RKO (cell line): ENCODE measurements at places on chromosomes 5 and 9.

- DNase-seq: no peak
Measured at GRCh38 chr5:133062276-133062675, 10.5 kb downstream of the HSPA4 start.

DNA sequence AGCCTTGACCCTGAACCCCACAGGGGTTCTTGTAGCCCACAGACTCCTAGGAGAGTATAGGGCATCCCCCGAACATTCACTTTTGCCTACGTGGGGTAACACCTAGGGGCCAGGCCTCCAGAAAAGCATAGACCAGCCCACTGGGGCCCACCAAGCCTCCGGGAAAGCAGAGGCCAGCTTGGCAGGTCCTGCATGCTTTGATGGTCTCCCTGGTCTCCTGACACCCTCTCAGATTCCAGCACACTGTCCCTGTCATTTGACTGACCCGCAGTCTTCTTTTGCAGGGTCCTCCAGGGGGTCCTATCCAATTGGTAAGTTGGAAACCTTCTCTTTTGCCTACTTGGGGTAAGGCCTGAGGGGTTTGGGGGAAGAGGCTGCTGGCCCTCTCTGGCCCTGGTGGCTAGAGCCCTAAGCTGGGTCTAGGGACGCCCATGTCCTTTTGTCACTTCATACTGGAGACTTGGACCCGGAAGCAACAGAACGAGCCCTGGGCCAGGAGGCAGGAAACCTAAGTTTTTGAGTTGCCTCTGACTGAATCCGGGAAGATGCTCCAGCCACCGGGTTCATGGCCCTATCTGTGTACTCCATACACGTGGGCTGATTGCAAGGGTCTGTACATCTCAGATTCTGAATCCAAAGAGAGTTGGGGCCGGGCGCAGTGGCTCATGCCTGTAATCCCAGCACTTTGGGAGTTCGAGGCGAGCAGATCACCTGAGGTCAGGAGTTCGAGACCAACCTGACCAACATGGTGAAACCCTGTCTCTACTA lies 20.9 kb upstream of the ORM1 start:
- DNase-seq: no peak

GRCh38 chr5:53350368-53350767 lies 130.1 kb upstream of the FST start:
- DNase-seq: no peak

- DNase-seq: no peak
Measured at GRCh38 chr9:89417832-89418473, 80.0 kb downstream of the SEMA4D start.

DNA sequence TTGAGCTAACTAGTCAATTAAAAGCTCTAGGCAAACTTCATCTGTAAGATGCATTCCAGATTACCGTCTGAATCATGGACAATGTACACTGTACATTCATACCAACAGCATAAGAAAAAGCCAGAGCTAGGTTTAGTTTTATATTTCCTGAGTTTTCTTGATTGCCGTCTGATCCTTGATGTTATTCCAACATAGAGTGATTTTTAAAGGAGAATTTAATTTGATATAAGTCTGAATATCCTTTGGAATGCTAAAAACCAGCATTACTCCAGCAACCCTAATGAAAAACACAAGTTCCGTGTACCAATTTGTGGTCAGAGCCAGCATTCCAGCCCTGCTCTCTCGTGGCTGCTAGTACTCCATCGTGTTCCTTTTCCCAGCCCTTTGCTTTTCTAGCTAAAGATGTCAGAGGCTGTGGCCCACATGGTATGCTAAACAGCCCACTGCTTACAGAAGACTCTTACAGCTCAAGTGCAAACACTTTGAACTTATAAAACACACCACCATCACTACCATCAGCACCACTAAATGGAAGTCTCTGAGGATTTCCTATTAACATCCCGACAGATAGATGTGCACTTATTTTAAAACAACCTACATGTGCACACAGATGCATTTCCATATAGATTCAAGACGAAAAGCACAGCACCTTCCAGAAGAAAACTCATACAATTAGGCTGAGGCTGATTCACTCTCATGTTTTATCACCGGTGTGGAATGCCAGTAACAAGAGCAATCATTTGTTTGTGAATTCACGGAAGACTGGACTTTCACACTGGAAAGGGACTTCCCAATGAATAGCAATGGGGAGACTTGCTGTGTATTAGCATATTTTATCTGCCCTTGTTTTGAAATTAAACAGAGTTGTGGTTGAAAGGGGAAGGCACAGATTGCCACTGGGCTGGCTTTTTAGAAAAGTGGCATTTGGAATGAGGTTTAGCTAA lies 246.9 kb upstream of the GAS1 start:
- DNase-seq: no peak

GRCh38 chr9:127589955-127590370 lies 22.1 kb upstream of the STXBP1 start:
- peak; percentile 90 for DNase-seq

DNA sequence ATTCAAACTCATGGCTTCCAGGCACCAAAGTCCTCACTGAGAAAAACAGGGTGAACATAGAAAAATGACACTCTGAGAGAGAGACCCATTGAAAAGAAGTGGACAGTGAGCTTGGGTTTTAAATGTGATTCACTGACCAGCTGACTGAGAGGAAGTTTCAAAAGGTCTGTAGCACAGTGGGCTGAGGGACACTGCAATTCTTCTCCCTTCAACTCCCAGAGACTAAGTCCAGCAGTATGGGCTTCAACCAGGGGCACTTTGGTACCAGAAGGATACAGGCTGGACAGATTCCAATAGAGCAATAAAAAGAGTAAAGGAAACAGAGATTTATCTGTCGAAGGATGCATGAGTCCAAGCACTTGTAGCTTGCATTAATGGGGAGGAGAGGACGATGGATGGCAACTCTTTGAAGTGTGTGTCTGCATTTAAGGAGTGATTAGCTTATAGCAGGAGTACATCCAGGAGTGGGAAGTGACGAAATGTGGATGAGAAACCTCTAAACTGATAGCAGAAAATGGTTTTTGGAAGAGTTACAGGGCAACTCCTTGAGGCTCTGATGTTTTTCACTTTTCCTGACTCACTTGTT lies 117.0 kb upstream of the ANKRD55 start:
- DNase-seq: no peak

DNA sequence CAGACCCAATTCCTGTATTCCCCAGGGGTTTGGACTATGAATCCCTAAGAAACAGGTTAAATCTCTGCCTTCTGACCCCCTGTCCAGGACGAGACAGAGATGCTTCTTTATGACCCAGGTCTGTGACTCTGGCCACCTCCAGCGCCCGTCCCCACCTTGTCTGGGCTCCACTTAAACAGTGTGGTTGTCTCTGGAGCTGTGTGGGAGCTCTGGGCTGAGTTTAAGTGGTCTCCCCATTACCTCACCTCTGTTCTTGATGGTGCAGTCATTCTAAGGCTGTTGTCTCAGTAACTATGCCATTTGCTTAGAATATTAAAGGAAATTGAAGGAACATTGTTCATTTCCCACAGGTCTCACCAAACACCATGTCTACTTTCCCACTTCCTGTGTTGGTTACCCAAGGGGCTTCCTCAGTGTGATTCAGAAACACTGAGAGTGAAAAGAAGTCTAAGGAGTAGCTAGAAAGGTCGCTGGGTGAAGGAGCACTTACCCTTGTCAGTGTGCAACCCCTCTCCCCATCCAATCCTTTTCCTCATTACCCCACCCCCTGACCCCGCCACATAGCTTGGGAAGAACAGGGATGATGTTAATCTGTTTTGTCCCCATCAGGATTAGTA lies 127.8 kb upstream of the CKMT2 start:
- no peak for DNase-seq

DNA sequence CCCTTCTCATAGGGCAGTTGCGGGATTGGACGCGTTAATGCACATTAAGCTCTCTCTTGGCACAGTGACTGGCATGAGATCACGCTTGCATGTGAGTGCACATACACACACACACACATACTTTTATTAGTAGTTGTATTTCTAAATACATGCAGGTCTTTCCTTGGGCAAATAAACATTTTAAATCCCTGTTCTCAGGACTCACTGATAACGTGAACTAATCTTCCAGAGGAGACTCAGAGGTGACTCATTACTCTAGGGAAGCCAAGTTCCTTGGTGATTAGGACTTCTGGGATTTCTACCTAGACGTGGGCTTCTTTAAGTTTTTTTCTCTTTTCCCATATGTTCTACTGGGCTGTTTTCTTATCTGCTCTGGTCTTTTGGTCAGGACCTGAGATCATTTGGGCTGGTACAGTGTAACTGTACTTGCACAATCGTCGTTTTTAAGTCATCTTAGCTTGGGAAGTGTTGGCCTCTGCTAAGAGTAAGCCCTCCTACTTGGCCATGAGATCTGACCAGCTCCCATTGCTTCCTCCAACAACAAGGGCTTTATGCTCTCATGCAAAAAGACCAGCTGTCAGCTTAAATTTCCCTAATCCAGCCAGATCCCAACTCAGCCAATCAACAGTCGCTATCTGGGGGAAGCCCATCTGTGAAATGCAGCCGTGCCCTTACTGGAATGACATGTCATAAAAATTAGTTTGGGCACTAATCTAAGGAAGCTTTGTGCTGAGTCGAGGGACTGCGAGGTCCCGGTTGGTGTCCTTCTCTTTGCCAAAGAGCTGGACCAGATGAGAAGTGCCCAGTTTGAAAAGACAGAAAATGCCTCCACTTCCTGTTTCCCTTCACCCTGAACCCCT lies 176.4 kb upstream of the ANKRD55 start:
- DNase-seq: peak; percentile 32

DNA sequence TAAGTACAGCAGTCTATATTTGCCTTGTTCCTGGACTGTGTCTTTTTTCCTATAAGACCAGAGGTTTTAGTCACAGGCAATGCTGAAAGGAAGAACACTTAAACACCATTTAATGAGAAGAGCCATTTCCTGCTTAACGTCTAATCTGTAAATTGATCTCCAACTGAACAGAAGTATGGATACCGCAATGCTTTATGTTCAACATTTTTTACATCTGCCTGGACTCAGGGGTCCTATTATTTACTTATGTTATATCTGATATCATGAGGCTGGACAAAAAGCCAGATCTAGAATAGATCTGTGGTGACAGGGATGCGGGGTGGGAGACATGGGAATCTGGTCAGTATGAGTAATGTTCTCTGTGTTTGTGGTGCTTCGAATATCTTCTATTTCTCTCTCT lies 334.6 kb upstream of the MPDZ start:
- no peak for DNase-seq

DNA sequence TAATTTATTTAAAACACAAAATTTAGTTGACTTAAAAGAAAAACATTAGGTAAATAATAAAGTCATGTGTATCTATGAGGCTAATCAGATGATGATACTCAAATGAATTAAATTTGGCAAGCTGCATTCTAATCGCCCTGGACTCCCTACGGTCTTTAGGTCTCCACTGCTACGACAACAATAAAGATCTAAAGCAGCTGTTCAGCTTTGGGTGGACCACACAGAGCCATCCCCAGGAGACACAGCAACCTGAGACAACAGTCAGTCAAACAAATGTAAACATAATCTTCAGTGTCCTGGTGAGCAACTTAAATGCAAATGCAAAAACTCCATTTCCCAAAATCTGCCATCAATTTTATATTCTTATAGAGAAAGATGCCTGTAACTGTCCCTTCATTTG lies 65.5 kb downstream of the MCTP1 start:
- DNase-seq: no peak

GRCh38 chr5:14267166-14267838 lies 124.2 kb downstream of the TRIO start:
- no peak for DNase-seq

DNA sequence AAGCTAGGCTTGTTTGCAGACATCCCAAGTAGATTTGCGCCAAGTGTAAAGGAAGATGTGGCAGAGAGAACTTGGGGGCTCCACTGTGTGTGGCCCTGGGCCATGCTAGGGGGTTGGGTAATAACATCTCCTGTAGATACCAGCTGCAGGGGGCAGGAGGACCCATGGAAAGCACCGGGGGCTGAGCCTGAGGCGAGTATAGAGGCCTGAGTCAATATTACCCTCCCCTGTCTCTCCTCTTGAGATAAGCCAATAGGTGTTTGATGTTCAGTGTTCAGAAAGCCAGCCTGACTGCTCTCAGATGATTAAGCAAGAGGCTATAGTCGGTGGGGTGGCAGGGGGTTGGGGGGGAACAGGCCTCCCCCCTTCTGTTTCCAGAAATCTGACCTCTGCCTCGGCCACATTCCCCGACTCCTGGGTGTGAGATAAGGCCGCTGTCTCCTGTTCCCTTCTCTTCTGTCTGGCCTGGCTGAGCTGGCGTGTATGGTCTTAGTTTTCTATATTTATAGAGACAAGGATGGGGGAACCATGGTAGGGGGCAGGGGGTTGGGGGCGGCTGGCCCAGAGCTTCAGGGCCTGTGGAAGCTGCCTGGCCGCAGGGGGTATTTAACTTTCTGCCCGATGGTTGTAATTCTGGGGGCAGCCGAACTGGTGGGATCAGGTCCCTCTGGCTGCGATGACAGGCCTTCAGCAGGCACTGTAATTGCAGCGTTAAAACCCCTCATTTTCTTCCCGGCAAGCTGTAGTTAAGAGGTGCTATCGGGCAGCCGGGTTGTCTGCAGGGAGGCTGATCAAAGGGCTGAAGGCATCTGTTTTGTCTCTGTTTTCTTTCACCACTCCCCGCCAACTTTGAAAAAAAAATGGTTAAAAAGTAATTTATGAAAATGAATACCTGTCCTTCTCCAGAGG lies 292.0 kb downstream of the NSG2 start:
- no peak for DNase-seq

GRCh38 chr5:143582176-143582575 lies 178.7 kb upstream of the NR3C1 start:
- DNase-seq: no peak

GRCh38 chr9:89902450-89903140 lies 297.8 kb downstream of the GADD45G start:
- no peak for DNase-seq

GRCh38 chr5:33701251-33701650 lies 190.5 kb downstream of the ADAMTS12 start:
- no peak for DNase-seq

DNA sequence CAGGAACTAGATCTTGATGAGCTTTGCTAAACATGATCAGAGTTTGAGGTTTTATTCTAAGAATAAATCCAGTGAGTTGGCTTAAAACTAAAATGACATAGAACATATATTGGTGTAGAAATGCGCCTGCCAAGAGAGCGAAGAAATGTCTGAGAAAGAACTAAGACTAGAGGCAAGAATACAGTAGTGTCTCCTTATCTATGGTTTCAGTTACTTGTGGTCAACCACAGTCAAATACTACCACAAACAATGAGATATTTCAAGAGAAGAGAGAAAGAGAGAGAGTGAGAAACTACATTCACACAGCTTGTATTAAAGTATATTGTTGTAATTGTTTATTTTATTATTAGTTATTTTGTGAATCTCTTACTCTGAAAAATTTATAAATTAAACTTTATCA lies 254.4 kb upstream of the CDH10 start:
- no peak for DNase-seq

- no peak for DNase-seq
Measured at GRCh38 chr9:127050591-127051001, 71.8 kb downstream of the ANGPTL2 start.

DNA sequence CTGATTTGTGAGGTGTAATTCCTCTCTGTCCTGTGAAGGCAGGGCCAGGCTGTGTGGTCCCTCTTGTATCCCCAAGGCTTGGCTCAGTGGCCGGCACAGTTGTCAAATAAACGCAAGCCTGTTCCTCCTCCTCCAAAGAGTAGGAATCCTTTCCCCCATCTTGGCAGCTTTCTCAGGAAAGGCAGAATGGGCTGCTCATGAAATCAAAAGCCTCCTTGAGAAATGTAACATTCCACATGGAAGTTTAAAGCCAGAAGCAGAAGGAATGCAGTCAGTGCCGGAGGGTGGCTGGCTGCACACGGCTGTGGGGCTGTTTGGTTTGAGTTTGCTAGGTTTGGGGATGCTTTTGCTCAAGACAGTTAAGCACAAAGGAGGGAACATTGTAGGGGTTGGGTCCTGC lies 34.5 kb upstream of the MED10 start:
- DNase-seq: no peak
